ENCODE measurements at places on chromosomes 1 and 21. TPM values are rescaled to one million over a fixed set of nuclear protein-coding genes. Genes with fewer than 3 reads are reported as not detected.
A peak's percentile ranks its signal among the peaks of the same experiment; 100 is the strongest.

The TIE1 gene
- 0.81 TPM for polyA plus RNA-seq

DNA sequence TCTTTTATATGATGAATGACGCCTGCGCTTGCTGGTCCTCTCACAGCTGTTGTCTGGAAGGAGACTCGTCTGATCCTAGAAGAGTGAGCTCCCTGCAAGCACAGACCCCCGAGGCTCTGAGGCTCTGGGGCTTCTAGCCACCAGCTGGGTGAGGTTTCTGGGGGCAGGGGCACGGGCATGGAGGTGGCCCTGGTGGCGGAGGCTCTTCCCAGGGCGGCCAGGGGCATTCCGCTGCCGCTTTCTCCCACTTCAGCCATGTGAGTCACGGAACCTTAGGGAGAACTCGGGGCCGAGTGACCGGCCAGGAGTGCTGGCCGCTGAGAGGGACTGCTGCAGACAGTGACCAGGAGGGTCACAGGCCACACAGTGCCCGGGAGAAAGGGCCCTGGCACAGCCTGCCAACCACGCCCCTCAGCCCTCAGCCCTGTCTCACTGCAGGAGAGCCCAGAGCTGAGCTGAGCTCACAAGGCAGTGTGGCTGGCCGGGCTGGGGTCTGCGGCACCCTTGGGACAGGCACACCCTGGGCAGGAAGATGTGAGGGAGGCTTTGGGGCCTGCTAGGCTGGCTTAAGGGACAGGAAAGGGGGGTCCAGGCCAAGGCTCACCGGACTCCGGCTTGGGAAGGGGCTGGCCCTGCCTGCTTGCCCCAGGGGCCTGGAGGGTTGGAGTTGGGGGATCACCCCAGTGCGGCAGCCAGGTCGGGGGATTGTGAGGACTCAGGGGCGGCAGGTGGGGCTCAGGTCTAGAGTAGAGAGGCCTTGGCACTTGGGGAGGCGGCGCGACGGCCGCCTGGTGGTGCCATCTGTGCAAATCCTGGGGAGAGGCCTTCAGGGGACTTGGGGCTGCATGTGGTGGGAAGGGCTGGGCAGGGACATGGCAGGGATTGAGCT is 35.7 kb downstream of the MORN1 start:
- H3K36me3 ChIP-seq: no peaks in the 10 kb centered on the region
- no peak for DNase-seq
- no peak overlapping the region for H3K27ac ChIP-seq
- H3K4me3 ChIP-seq: no peak overlapping the region
- no peaks in the 10 kb centered on the region for H3K27me3 ChIP-seq
- no peaks in the 10 kb centered on the region for H3K4me1 ChIP-seq

GRCh38 chr1:38826886-38827285 is 32.7 kb downstream of the RRAGC start:
- no peak overlapping the region for H3K4me3 ChIP-seq
- no peaks in the 10 kb centered on the region for H3K4me1 ChIP-seq
- H3K27me3 ChIP-seq: peaks cover 69% of the 10 kb centered on the region
- H3K36me3 ChIP-seq: no peaks in the 10 kb centered on the region

GRCh38 chr1:186897008-186897407 is 68.3 kb downstream of the PLA2G4A start:
- no peak for DNase-seq
- no peak overlapping the region for H3K4me3 ChIP-seq
- H3K27ac ChIP-seq: no peak overlapping the region
- H3K27me3 ChIP-seq: no peaks in the 10 kb centered on the region

- H3K36me3 ChIP-seq: no peaks in the 10 kb centered on the region
- H3K27ac ChIP-seq: peak overlapping the region; percentile 89
- no peaks in the 10 kb centered on the region for H3K27me3 ChIP-seq
- H3K4me3 ChIP-seq: peak overlapping the region; percentile 97
- peak; percentile 81 for DNase-seq
- H3K4me1 ChIP-seq: peaks cover 39% of the 10 kb centered on the region
Measured at GRCh38 chr1:183023601-183024316, 539 bp downstream of the LAMC1 start.

The KRTAP21-2 gene
- not detected for polyA plus RNA-seq

- H3K27me3 ChIP-seq: no peaks in the 10 kb centered on the region
- peaks cover 19% of the 10 kb centered on the region for H3K4me1 ChIP-seq
- H3K36me3 ChIP-seq: no peaks in the 10 kb centered on the region
- no peak overlapping the region for H3K4me3 ChIP-seq
- no peak for DNase-seq
- H3K27ac ChIP-seq: no peak overlapping the region
Measured at GRCh38 chr1:5477716-5478115, 514.5 kb downstream of the NPHP4 start.

GRCh38 chr1:34726861-34727260 is 28.0 kb upstream of the GJB5 start:
- H3K27ac ChIP-seq: no peak overlapping the region
- H3K36me3 ChIP-seq: no peaks in the 10 kb centered on the region
- H3K4me1 ChIP-seq: no peaks in the 10 kb centered on the region
- DNase-seq: no peak
- H3K4me3 ChIP-seq: no peak overlapping the region

The TAS1R1 gene
- not detected for polyA plus RNA-seq
